ENCODE measurements at places on chromosomes 4 and X.

GRCh38 chr4:15707363-15707715 lies 4.5 kb downstream of the BST1 start:
- H3K4me3 ChIP-seq: no peak overlapping the region
- no peaks in the 10 kb centered on the region for H3K4me1 ChIP-seq
- no peaks in the 10 kb centered on the region for H3K36me3 ChIP-seq
- H3K27ac ChIP-seq: no peak overlapping the region
- H3K27me3 ChIP-seq: no peaks in the 10 kb centered on the region
- DNase-seq: no peak

- no peaks in the 10 kb centered on the region for H3K36me3 ChIP-seq
- H3K27ac ChIP-seq: no peak overlapping the region
- no peaks in the 10 kb centered on the region for H3K27me3 ChIP-seq
- peaks cover 1% of the 10 kb centered on the region for H3K4me1 ChIP-seq
Observed at GRCh38 chr4:7421356-7422150, 13.2 kb downstream of the PSAPL1 start.

DNA sequence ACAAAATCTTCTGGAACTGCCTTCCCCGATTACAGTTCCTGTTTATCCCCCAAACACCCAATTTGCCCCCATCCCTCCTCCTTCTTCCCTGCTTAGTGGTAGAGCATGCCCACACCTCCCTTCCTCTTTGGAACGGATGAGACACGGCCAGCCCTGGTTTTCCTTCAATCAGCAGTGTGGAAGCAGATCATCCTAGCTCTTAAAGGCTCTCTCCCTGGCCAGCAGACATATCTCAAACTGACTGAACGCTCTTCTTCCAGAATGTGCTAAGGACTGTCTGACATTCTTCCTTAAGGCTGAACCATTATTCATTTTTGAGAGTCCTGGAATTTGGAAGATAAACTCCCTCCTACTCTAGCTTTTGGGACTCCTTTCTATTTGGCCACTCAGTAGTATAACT lies 161.1 kb downstream of the TRIML1 start:
- H3K4me1 ChIP-seq: no peaks in the 10 kb centered on the region
- no peak overlapping the region for H3K27ac ChIP-seq
- no peaks in the 10 kb centered on the region for H3K36me3 ChIP-seq
- H3K4me3 ChIP-seq: no peak overlapping the region
- no peak for DNase-seq

DNA sequence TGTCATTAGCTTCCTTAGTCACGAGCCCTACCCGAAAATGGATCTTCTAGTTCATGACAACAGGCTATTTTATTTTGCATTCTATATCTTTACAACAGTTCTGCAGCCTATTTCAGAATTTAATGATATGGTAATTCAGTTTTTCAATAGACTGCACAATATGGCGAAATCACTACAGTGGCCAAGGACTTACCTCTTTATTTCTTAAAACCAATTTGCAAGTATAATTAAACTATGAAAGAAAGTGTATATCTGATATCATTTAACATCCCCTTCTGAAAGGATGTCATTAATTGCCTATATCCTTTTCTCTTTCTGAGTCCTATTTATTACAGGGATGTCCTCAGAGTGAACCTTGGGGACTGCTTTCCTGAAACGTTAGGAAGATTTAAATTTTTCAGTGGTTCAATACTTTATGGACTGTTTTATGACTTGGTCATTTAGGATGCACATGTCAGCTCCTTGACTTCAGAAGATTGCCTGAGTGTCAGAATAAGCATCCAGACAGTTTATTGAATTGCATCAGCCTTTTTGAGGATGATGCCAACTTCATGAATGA lies 190.8 kb upstream of the GEMIN8 start:
- H3K36me3 ChIP-seq: no peaks in the 10 kb centered on the region
- no peak overlapping the region for H3K27ac ChIP-seq
- H3K4me1 ChIP-seq: no peaks in the 10 kb centered on the region
- H3K27me3 ChIP-seq: peaks cover 11% of the 10 kb centered on the region
- DNase-seq: no peak
- no peak overlapping the region for H3K4me3 ChIP-seq

GRCh38 chr4:101835121-101835904 lies 44.8 kb downstream of the BANK1 start:
- no peaks in the 10 kb centered on the region for H3K27me3 ChIP-seq
- H3K4me3 ChIP-seq: no peak overlapping the region
- no peak overlapping the region for H3K27ac ChIP-seq
- peak; percentile 51 for DNase-seq
- no peaks in the 10 kb centered on the region for H3K36me3 ChIP-seq

Data from lung (tissue), 17 donors.